Transverse colon (tissue), 4 donors: ENCODE measurements at places on chromosomes 4 and X.

GRCh38 chrX:38117485-38117884 lies 103.2 kb downstream of the SRPX start:
- DNase-seq = no peak

DNA sequence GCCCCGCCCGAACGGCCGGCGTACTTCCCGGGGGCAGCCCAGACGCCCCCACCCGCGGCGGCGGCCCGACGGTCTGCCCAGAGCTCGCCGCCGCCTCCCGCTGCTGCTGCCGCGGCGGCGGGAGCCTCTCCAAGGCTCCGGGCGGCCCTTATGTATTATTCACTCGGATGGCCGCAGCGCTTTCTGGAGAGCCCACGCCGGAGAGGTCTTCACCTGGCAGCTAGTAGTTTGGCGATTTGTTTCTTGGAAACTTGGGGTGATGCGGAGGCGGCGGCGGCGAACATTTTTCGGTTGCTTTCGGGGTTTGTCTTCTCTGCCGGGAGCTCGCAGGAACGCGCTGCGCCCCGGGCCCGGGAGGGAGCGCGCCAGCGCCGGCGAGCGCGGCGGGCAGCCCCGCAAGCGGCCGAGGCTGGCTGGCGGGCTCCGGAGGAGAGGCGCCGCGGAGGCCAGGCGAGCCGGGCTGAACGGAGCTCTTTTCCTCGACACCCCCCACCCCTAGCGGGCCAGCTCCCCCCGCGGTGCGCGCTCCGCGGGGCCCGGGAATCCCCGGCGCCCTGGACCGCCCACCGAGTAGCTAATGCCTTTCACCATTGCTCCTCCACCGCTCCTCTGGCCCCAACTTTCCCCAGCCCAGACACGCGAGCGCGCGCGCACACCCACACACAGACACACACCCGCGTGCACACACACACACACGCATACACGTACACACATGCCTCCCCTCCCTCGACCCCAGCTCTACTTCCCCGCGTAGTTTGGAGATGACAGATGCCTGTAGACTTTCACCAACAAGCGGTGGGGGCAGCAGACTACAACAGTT lies 113.5 kb downstream of the DHX15 start:
- DNase-seq = peak; percentile 11

DNA sequence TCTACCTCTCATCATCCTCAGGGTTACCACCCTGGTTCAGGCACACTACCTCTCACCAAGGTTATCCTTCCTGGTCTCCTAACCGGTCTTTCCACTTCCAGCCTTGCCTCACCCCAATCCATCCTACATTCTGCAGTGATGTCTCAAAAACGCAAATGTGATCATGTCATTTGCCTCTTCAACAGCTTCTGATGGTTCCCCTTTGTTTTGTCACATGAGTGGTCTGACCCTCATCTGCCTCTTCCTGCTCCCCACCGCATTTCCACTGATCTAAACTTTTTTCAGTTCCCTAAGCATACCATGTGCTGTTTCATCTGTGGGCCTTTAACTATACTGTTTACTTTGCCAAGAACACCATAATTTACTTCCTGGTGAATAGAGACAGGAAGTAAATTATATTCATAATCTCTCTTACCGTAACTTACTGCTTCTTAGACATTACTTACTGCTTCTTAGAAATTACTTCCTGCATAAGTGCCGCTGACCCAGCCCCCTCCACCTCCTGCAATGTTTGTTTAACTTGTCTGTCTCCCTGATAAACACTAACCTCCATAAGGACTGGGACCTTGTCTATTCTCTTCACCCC lies 27.1 kb upstream of the NSUN7 start:
- DNase-seq = peak; percentile 36

GRCh38 chr4:128942607-128943006 lies 133.1 kb downstream of the JADE1 start:
- DNase-seq = no peak

GRCh38 chr4:7261087-7261486 lies 68.7 kb downstream of the SORCS2 start:
- no peak for DNase-seq

- no peak for DNase-seq
Measured at GRCh38 chr4:102754044-102754443, 6.7 kb downstream of the MANBA start.

DNA sequence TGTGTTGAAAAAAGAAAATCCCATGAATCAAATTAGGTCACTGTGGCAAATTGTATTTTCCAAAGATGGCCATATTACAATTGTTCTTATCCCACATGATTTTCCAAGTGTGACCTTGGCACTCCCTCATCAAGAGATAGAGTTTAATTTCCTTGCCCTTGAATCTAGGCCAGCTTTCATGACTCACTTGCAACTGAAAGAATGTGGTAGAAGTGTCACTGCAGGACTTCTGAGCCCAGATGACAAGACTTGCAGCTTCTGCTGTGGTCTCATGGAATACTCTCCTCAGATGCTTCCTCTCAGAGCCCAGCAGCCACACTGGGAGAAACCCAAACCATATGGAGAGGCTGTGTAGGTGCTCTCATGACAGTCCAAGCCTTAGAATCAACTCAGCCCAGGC lies 139.0 kb downstream of the ADAMTS3 start:
- no peak for DNase-seq

DNA sequence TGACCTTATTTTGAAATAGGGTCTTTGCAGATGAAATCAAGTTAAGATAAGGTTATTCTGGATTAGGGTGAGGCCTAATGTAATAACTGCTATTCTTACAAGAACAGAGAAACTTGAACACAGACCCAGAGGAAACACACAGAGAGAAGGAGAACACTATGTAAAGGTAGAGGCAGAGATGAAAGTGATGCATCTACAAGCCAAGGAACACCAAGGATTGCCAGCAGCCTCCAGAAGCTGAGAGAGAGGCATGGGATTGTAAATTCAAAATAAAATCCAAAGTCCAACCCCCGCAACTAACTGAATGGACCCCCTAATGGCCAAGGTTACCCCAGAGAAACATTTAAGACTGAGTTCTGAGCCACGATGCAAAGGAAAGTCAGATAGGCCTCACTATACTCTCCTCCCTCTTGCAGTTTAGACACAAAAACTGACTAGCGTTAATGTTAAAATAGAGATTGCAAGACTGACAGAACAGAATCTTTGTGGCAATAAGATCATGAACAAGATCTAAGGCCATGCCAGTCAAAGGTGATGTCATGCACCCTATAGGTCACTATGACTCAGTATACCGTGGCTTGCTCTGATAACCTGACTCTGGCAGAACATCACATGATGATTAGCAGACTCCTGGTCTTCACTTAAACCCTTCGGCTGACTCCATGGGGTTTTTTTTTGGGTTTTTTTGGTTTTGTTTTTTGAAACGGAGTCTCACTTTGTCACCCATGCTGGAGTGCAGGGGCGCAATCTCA lies 42.9 kb downstream of the DDX60L start:
- no peak for DNase-seq

GRCh38 chrX:48468693-48469691 lies 1.1 kb downstream of the SLC38A5 start:
- peak; percentile 31 for DNase-seq

DNA sequence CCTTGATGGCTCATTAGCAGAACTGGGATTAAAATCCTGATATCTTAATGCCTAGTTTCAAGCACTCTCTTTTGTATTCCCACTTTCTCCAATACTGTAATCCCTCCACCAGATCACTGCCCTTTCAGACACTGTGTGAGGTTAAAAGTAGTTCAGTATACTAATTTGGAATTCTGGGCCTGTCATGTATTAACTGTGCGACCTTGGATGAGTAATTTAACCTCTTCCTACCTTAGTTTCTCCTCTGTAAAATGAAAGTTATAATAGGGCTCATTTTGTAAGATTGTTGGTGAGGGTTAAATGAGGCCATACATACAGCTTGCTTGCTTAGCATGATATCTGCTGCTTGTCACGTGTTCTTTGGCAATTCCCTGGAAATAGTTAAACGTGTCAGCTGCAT lies 207.3 kb upstream of the HS3ST1 start:
- no peak for DNase-seq

- DNase-seq = no peak
Measured at GRCh38 chr4:27930976-27931375, 1070.3 kb downstream of the STIM2 start.

- DNase-seq = peak; percentile 19
Measured at GRCh38 chrX:17038681-17039161, 92.3 kb downstream of the REPS2 start.

GRCh38 chrX:66046612-66047235 lies 6.8 kb upstream of the VSIG4 start:
- DNase-seq = no peak

DNA sequence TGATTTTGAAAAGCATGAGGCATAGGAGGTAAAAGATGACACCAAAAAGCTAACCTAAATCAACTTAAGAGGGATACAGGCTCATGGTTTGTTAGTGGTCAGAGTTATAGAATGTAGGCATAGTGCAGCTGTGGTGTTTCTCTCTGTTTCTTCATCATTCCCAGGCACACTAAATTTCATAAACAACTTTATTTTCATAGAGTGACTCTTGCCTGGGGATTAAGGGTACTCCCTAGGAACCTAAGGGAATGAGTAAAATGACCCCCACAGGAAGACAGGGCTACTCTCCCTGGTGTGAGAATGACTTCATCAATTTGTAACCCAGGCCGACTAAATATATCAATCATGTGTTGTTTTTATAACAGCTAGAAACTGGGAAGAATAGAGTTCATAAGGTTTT lies 11.1 kb downstream of the FABP2 start:
- no peak for DNase-seq

- no peak for DNase-seq
Measured at GRCh38 chrX:96455078-96455477, 229.6 kb upstream of the DIAPH2 start.

DNA sequence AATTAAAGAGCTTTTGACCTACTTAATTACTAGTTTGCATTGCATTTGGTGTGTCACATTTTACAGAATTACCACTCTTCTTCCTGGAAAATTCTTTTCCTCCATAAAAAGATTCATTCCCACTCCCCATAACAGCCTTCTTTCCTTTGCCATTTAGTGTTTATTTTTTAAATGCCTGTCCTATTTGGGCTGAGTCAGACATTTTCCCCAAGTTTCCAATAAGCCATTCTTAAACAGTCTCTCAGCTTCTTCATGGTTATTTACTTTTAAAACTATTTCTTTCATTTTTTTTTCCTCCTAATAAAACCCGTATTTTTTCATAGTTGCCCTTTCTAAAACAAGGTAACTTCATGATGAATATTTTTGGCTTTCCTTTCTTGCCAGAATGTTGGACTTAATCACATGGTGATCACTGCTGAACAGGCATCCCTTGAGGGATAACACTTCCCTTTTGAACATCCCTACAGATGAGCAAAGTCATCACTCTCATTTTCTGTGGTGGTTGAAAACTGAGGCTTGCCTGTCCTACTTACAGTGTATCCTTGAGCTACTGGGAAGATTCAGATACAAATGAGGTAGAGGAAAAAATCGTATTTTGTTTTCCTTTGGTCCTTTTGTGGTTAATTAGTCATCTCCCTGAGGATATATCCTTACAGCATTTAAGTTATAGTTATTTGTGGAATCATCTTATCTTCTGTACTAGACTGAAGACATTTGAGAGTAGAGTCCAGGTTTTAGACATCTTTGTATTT lies 520.5 kb upstream of the NR3C2 start:
- DNase-seq = no peak

GRCh38 chr4:165379678-165380064 lies 863 bp downstream of the CPE start:
- no peak for DNase-seq

GRCh38 chr4:86472377-86473019 lies 112.6 kb upstream of the MAPK10 start:
- no peak for DNase-seq

GRCh38 chr4:113248320-113248719 lies 198.9 kb downstream of the ANK2 start:
- DNase-seq = no peak

DNA sequence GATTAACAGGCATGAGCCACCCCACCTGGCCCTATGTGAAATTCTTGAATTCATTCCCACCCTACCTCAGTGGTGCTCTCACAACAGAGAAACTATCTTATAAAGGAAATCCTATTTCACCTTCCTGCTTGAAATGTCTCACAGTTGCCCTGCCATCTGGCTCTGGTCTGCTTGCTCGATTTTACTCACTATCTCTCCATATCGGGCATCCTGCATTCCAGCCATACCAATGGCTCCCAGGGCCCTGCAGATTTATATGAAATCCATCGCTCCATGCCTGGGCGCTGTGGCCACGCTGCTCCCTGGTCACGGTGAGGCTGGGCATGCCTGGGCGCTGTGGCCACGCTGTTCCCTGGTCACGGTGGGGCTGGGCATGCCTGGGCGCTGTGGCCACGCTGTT lies 15.8 kb downstream of the SORBS2 start:
- no peak for DNase-seq

GRCh38 chr4:121198251-121198650 lies 34.1 kb upstream of the TNIP3 start:
- DNase-seq = no peak

DNA sequence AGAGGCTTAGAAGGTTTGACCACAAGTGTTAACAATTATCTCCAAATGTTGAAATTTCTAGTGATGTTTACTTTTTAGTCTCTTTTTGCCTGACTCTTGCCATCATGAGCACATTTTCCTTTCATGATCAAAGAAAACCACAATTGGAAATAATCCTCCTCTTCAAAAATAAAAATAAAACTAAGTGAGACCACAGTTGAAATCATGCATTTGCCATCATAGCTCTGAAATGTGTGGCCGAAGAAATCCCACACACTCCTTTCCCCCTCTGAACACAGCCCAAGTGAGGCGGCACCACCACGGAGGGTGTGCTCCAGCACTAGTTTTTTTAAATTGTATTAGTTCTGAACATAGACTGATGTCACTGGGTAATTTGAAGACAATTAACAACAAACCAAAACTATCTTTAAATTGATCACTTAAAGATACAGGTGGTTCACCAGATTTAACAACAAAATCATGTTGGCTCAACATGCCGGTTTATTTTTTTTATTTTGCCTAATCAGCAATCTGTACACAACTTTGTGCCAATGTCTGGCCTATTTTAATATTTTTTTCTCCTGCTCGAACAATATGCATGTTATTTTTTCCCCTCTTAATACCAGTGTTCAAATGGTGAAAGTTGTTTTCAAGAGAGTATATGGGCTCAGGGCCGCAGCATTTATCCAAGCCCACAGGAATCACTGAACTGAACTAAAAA lies 17.6 kb downstream of the APBB2 start:
- DNase-seq = no peak

GRCh38 chr4:11535333-11535732 lies 106.6 kb upstream of the HS3ST1 start:
- no peak for DNase-seq

- DNase-seq = no peak
Measured at GRCh38 chr4:142913461-142914030, 67.4 kb upstream of the INPP4B start.
